ENCODE measurements at places on chromosomes 4 and X.
A peak's percentile ranks its signal among the peaks of the same experiment; 100 is the strongest.

- no peak for DNase-seq
Observed at GRCh38 chr4:173572493-173573129, 42.6 kb upstream of the HAND2 start.

- DNase-seq, result no peak
Observed at GRCh38 chr4:61772126-61772525, 572.0 kb downstream of the ADGRL3 start.

DNA sequence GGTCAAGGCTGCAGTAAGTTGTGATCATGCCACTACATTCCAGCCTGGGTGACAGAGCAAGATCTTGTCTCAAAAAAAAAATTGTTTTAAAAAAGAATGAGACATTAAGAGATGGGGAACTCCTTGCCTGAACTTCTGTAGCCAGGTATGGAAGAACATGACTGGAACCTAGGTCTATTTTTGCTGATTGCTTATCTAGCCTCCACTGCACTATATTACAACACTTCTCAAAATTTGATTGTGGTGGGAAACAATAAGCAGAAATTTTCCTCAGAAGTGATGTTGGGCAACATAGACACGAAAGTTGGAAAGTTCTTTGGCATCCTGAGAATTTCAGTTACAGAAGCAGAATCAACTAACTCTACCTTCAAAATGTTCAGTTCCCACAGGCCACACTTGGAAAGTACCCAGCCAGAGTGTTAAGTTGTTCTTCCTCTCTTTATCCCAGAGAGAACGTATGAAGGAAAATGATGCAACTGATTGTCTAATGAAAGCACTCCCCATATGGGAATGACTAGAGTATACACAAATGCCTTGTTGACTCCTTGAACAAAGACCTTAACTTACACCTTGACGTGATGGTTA, 50.0 kb downstream of the LUZP4 start:
- DNase-seq, result no peak

DNA sequence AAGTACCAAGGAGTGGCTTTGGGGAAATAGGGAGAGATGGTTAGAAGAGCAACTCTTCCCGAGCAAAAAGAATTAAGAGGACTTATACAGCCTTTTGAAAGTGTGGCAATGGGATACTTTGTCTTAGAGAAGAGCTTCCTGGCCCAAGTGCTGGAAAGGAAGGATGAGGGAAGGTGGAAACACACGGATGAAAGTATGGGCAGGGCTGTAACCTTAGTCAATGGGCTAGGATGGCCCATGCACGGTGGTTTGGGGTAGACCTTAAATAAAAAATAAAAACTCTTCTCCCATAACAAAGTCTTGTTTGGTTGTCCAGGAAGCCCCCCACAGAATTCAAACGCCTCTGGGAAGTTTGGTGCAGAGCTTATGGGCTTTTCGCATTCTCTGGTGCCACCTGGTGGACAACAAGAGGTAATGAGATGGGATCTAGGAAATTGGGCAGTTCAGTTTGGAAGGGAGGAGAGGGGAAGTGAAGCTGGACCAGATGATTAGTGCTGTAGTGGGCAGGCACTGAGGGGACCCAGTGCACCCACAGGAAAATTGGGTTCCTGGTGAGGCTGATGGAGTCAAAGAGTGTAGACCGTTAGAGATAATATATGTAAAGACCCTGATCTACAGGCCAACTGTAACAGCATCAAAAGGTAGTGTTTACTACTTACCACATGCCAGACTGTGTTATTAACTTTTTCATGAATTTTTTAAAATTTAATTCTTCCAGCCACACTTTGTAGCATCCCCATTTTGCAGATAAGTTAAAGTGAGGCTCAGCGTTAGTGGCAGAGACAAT, 13.8 kb upstream of the ENOX2 start:
- peak; percentile 64 for DNase-seq

- DNase-seq, result peak; percentile 64
Observed at GRCh38 chr4:73021634-73022033, 47.9 kb downstream of the COX18 start.

- DNase-seq, result no peak
Observed at GRCh38 chrX:40459571-40460158, 121.1 kb upstream of the ATP6AP2 start.

DNA sequence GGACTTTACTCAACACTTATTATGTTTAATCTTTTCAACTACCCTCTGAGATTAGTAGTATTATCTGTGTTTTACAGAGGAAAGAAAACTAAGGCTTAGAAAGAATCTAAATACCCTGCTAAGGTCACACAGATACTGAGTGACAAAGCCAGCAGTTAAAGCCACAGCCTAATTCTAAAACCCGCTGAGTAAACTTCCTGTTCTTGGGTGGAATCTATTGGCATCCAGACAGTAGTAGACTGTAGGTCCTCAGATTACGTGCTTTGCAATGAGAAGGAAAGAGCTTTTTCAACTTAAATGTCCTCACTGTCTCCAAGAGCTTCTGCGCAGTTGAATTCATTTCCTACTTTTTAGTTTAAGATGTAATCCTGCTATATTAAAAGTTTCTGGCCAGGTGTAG, 126.0 kb downstream of the TENM3 start:
- DNase-seq, result no peak

DNA sequence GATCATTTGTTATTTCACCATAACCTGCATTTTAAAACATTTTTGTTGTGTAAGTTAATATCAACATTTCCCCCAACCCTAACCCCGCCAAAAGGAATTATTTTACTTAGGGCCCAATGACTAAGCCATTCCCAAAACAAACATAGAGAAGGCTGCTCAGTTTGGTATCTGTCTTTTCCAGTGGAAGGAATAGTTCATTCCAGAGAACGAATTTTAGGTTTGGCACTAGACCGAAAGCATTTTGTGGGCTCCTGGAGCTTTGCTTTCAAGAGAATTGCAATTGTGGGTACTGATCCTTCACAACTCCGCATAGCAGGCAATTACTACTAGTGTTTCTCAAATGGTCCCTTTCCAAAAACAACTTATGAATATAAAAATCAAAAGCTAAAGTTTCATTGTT, 226.7 kb upstream of the MAD2L1 start:
- DNase-seq, result no peak

DNA sequence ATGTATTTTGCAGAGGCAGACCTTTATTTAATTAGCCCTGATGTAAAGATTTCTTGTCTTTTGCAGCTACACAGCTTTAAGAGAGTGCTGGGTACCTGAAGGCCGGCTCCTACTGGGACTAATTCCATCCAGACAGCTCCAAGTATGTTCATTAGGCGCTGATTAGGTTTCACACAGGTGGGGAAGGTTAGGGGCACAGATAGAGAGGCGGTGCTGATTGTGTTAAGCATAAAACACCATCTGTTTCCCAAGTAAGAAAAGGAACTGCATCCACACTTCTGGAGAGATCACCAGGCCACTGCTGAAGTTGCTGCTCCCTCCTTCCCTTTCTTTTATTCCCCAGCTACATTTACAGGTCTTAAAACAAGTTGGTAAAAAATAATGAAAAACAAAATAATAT, 349.5 kb downstream of the ZIC3 start:
- DNase-seq, result no peak

DNA sequence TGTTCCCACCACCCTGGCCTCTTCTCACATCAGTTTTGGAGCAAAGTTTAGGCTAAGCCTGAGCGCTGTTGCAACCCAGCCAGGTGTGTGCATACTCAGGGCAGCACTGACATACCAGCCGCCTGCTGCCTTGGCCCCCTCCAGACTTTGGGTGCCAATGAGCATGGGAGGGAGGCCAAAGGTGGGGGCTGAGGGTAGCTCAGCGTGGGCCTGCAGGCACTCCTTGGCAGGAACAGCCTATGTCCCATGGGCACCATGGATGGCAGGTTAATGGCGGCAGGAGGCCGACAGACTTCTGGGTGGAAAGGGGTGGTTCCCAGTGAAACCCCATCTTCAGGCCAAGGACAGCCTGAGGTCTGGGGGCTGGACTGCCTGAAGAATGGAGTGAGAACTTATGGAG, 462.2 kb downstream of the ADGRL3 start:
- no peak for DNase-seq

DNA sequence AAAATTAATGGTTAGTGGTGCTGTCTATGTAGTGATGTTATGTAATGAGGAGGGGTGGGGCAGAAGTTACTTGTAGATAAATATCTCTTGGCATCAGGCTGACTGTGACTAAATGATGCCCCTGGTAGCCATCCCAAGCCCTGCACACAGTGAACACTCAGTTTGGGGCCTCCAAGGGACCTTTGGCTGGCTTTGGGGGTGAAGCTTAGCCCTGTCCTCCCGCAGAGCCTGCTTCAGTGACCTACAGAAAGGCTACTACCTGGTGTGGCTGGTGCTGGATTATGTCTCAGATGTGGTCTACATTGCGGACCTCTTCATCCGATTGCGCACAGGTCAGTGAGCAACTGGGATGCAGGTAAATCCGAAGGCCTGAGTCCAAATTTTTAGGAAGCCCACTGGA, 7.8 kb downstream of the CNGA2 start:
- no peak for DNase-seq

GRCh38 chrX:69101683-69102251, 63.5 kb downstream of the PJA1 start:
- DNase-seq, result no peak

GRCh38 chr4:57575426-57575825, 465.2 kb upstream of the IGFBP7 start:
- DNase-seq, result no peak

DNA sequence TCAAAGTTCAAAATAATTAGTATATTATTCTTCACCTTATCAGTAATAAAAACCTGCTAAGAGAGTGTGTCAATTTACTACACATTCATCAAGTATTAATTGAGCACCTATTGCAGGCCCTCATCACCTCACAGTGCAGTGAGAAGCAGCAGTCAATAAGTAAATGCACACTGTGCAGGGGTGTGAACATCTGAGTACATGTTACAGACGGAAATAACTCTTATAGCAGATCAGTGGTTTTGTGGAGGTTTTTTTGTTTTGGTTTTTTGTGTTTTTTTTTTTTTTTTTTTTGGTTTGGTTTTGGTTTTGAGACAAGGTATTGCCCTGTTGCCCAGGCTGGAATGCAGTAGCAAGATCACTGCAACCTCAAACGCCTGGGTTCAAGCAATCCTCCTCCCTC, 20.3 kb downstream of the KLF3 start:
- no peak for DNase-seq

GRCh38 chrX:15737190-15737958, 696 bp upstream of the CA5B start:
- peak; percentile 20 for DNase-seq

DNA sequence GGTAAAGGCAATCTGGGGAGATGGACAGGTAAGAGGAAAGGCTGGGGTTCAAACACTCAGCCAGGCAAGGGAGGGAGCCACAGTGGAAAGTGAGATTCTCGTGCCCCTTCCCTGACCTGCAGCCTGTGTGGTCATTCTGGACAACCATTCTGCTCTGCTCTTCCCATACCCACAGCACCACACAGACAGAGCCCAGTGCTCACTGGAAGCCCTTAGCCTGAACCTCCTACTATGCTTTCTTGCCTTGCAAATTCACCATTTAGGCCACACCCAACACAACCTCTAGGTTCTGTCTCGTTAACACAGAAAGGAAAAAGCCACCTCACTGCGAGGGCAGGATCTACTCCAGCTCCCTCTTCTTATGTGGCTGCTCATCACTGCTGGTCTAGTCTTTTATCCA, 92.7 kb downstream of the SHISA3 start:
- DNase-seq, result no peak

GRCh38 chr4:55069248-55069647, 56.1 kb downstream of the KDR start:
- no peak for DNase-seq

GRCh38 chrX:34918856-34919255, 23.7 kb upstream of the FAM47B start:
- DNase-seq, result peak; percentile 84

GRCh38 chrX:100328351-100328750, 81.7 kb downstream of the PCDH19 start:
- DNase-seq, result no peak

DNA sequence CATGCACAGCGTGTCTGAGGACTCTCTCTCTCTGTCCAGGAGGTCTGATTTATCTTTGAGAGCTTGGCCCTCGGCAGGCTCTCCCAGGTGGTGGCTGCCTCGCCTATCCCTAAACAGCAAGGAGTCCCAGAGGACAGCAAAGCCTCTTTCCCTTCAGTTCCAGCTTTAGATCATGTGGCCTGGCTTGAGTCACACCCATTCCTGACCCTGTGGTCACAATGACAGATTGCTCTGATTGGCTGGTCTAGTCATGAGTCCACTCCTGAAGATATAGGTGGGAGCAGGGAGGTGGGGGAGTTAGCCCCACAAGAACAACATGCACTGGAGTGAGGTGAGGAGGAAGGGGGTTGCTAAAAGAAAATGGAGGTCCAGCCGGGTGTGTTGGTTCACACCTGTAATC, 12.1 kb upstream of the PORCN start:
- DNase-seq, result no peak

- DNase-seq, result peak; percentile 8
Observed at GRCh38 chr4:17276776-17277175, 235.1 kb downstream of the QDPR start.

GRCh38 chrX:154411981-154412340, 622 bp downstream of the TAFAZZIN start:
- DNase-seq, result peak; percentile 77

GRCh38 chr4:148778980-148779675, 336.9 kb upstream of the NR3C2 start:
- no peak for DNase-seq

- no peak for DNase-seq
Observed at GRCh38 chr4:105327956-105328355, 145.9 kb downstream of the PPA2 start.

GRCh38 chrX:16160729-16161128, 6.6 kb upstream of the MAGEB17 start:
- no peak for DNase-seq

DNA sequence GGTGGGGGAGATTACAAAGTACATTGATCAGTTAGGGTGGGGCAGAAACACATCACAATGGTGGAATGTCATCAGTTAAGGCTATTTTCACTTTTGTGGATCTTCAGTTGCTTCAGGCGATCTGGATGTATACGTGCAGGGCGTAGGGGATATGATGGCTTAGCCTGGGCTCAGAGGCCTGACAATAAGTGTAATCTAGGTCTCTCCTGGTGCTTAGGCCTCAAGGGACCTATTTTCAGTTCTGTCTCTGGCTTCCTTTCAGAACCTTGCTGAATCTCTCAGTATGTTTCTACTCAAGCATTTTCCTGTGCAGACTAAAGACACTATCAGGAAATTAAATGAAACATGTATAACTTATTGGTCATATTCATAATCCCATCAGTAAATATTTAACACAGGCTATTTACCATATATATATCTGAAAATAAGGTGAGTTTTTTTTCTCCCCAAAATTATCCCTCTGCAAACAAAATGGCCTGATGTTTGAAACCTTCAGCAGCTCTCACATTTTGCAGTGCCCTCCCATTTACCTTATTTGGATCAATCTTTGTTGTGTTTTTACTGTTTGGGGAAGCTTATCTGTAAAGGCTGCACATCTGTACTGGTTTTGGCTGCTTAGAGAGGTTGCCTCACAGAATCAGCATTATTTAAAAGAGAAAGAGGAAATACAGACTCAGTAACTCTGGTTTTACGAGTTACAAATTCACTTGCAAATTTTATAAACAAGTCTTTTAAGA, 2.3 kb upstream of the ZCCHC4 start:
- DNase-seq, result no peak

All from DMS53 (cell line).